Cardiac muscle cell (in vitro differentiated cells and primary cell): ENCODE measurements at places on chromosomes 1 and 21. TPM values are rescaled to one million over a fixed set of nuclear protein-coding genes. Genes with fewer than 3 reads are reported as not detected.

The FAM78B gene
- total RNA-seq, result 0.06 and 0.32 TPM in 2 replicates

The PGLYRP4 gene
- total RNA-seq, result not detected in 2 replicates

DNA sequence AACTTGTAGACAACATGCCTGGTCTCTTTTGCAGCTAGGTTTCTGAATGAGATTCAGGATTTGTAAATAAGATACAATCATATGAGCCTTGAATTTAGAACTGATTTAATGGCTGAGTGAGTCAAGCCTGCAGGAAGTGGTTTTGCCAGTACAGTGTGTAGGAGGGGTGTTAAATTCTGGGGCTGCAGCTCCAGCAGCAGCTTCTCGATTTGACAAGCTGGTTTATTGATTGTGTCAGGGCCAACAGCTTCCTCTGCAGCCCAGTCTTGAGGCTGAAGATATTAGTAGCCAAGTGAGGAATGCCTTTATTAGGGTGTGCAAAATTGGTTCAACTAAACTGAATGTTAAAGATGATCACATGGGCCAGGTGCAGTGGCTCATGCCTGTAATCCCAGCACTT, 11.5 kb upstream of the PLA2G5 start:
- no peaks in the 10 kb centered on the region for H3K4me1 ChIP-seq
- H3K36me3 ChIP-seq, result no peaks in the 10 kb centered on the region
- no peak for DNase-seq
- no peak overlapping the region for H3K27ac ChIP-seq
- H3K27me3 ChIP-seq, result no peaks in the 10 kb centered on the region

DNA sequence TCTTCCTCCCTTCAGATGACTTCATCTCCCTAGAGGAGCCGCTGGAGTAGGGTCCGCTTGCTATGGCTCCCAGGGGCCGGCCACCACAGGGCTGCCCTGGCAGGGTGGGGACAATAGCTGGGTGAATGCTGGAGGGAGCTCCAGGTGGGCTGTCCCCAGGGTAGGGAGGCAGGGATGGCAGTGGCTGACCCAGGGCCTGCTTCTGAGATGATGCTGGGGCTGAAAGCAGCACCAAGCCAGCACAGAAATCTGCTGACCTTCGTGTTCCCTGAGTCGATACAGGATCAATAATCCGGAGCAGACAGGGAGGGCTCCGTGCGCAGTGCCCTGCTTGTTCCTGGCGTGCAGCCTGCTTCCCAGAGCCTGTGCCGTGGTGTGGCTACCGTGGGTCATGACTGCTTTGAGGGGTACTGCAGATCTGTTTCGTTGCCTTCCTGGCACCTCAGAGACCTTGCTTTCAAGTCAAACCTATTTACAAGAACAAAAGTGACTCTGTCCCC, 34.0 kb downstream of the TFF3 start:
- no peak overlapping the region for H3K27ac ChIP-seq
- H3K36me3 ChIP-seq, result no peaks in the 10 kb centered on the region
- DNase-seq, result no peak
- no peak overlapping the region for H3K4me3 ChIP-seq
- H3K27me3 ChIP-seq, result no peaks in the 10 kb centered on the region

DNA sequence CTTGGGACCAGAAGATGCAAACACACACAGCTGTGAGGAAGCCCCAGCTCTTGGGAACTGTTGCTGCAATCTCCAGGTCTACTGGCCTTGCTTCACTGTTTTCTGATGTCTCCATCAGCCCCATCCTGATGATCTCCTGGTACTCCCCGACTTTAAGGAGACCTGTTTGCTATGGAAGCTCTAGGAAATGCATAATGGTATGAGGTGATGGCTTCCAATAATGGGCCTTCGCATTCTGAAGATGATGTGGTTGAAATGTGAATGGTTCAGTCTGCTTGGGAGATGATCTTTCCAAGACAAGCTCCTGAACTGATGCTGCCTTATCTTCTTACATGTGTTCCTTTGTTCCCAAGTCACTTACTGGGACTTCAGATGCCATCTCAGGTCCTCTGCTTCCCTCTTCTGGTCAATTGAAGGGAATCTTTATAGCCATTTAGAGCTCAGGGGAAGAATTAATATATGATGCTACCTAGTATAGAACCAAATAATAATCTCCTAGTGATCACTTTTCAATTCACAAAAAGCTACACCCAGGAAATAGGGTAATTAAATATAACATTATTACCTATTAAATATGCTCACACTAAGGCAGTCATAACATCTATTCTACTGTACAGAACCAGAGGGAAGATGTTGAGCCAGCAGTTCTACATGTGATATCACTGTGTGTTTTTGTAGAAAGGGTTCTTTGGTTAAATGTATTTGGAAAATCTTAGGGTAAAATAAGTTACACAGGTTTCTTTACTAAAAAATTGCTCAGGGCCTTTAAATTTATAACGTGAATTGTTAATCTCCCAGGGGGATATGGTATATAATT, 73.9 kb upstream of the VTCN1 start:
- no peaks in the 10 kb centered on the region for H3K36me3 ChIP-seq

DNA sequence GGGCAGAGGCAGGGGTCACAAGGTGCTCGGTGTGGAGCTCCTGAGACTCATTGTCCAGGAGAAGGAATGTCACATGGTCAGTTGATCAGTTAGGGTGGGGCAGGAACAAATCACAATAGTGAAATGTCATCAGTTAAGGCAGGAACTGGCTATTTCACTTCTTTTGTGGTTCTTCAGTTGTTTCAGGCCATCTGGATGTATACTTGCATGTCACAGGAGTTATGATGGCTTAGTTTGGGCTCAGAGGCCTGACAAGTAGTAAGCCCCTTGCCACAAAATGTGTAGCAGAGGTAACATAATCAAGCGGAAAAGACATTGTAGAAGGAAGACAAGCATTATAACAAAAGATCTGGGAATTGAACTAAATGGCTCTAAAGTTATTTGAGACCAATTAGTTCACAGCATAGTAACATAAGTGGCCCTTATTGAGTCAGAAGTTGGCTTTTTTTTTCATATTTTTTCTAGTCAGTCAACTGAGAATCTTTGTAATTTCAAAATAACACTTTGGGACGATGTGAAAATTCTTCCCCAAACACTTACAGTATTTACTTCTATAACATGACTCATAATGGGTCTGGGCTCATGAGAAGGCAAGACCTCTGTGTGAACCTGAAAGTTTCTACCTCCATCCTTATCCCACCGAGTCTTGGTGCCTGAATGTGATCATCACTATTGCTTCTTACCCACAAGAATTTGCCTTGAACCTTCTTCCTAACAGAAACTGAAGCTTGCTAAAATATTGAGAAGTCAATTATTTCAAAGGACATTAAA, 137.0 kb upstream of the DPT start:
- H3K4me1 ChIP-seq, result no peaks in the 10 kb centered on the region
- H3K4me3 ChIP-seq, result no peak overlapping the region
- no peak overlapping the region for H3K27ac ChIP-seq
- no peaks in the 10 kb centered on the region for H3K36me3 ChIP-seq
- no peaks in the 10 kb centered on the region for H3K27me3 ChIP-seq

The GPR89B gene
- total RNA-seq, result 8.6 and 9.4 TPM in 2 replicates

The TMPRSS15 gene
- not detected in 2 replicates for total RNA-seq

DNA sequence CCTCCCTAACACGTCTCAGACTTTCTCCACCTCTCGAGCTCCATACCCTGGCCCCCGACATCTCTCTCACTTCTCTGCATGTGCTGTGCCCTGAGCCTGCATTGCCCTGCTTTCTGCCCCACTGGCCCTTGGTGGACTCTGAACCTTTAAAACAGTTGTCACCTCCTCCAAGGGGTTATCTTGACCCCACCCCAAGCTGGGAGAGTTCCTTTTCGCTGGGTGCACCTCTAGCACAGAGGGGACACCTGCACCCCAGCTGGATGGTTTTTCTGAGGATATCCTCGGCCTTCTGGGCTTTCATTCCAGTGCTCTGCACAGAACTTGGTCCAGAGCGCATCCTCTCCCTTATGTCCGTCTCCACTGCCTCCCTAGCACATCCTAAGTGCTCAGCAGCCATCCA, 4.2 kb upstream of the CDCP2 start:
- no peak overlapping the region for H3K27ac ChIP-seq
- H3K36me3 ChIP-seq, result no peaks in the 10 kb centered on the region
- no peak overlapping the region for H3K4me3 ChIP-seq
- H3K27me3 ChIP-seq, result no peaks in the 10 kb centered on the region

- no peak overlapping the region for H3K4me3 ChIP-seq
- no peak overlapping the region for H3K27ac ChIP-seq
- H3K27me3 ChIP-seq, result peaks cover 48% of the 10 kb centered on the region
Observed at GRCh38 chr1:22594396-22594795, 31.1 kb downstream of the EPHA8 start.

DNA sequence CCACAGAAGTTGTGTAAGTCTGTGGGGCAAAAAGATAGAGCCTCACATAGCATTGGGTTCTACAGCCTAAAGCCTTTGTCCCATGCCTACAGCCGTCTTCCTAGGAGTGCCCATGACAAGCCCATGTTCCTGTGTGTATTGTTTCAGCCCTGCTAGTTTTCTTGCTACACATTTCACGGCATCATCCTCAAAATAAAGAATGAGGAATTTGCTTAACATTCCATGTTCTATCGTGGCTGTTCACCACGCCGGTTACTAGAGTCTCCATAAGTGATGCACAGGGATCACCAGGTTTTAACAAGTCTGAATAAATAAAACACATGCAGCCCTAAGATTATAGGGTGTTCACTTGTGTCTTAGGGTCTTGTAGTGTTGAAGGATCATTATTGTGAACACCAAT, 87.4 kb upstream of the NGF start:
- H3K4me3 ChIP-seq, result no peak overlapping the region
- no peak for DNase-seq
- no peaks in the 10 kb centered on the region for H3K36me3 ChIP-seq
- no peaks in the 10 kb centered on the region for H3K4me1 ChIP-seq
- H3K27ac ChIP-seq, result no peak overlapping the region

The TBX19 gene
- total RNA-seq, result 1.4 and 1.5 TPM in 2 replicates

DNA sequence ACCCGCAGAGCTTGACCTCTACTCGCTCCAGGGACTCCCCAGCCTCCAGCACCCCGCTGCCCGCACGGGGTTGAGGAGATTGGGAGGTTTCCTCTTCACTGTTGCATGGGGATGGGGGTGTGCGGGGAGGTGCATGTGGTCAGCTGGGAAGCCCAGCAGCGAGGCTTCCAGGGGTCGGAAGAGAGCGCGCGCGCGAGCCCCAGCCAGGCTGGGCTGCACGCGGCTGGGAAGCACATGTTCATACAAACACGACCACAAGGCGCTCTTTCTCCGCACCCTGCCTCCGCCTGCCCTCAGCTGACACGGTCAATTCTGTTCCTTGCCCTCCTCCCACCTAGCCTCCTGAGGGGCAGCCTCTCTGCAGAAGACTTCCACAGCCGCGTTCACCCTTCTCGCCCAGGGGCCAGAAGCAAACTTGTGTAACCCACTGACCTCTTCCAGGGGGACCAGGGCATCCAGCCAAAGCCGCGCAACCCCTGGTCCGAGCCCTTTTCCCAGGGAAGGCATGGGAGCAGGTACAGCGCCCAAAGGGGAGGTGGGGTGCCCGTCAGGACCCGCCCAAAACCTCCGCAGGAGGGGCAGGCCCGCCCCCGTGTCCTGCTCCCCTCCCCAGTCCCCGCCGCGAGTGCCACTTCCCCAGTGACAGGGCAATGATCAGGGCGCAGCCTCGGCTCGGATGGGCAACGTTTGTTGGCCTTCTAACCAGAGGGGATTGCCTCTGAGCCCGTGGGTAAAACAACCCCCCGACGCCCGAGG, 1.3 kb downstream of the COL24A1 start:
- H3K4me1 ChIP-seq, result peaks cover 6% of the 10 kb centered on the region
- peaks cover 40% of the 10 kb centered on the region for H3K27me3 ChIP-seq
- DNase-seq, result peak; percentile 63
- peak overlapping the region; percentile 28 for H3K4me3 ChIP-seq

The RPTN gene
- not detected in 2 replicates for total RNA-seq

DNA sequence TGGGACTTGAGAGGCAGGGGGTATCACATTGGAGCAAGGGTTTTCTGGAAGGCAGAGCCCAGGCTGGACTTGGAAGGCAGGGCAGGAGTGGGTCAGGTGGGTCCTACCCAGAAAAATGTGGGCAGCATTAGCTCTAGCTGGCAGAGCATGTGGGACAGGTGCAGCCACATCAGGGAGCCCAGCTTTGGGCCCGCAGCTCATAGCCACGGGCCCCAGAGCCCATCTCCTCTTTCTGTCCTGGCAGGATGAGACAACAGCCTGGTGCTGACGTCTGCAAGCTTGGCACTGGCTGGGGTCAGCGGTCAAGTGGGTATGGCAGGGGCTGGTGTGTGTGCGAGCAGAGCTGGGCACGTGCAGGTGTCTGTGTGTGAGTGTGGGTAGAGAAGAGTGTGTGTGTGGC, 154.7 kb downstream of the GRIK3 start:
- no peaks in the 10 kb centered on the region for H3K36me3 ChIP-seq
- no peaks in the 10 kb centered on the region for H3K27me3 ChIP-seq
- DNase-seq, result no peak

DNA sequence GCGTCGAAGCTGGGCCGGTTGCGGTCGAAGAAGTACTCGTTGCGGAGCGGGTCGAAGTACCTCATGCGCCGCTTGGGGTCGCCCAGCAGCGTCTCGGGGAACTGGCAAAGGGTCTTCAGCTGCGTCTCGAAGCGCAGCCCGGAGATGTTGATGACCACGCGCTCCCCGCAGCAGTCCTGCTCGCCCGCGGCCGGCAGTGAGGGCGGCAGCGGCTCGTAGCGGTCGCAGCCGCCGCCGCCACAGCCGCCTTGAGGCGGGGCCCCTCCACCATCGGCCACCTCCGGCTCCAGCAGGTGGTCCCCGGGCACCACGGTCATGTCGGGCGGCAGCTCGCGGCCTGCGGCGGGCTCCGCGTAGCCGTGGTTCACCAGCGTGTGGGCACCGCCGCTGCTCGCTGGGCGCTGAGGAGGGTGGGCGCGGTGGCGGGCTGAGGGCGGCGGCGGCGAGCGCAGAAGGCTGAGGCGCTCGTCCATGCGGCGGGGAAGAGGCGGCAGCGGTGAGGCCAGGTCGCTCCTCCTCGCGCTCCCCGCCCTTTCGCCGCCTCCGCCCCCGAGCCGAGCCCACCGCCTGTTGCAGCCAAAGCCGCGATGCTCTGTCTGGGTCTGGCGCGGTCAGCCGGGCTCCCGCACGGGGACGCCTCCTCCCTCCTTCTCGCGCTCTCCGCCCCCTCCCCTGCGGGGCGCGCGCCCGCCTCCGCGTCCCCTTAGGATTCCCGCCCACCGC, at the start of gene KCNA3:
Gene KCNA3, minus strand, starts transcription at position 604 of the 723 bp plus-strand sequence. Its CDS starts 131 bp downstream, at position 473.
- H3K27me3 ChIP-seq, result peaks cover 88% of the 10 kb centered on the region
- H3K36me3 ChIP-seq, result no peaks in the 10 kb centered on the region
- peak; percentile 65 for DNase-seq
- H3K4me1 ChIP-seq, result no peaks in the 10 kb centered on the region

DNA sequence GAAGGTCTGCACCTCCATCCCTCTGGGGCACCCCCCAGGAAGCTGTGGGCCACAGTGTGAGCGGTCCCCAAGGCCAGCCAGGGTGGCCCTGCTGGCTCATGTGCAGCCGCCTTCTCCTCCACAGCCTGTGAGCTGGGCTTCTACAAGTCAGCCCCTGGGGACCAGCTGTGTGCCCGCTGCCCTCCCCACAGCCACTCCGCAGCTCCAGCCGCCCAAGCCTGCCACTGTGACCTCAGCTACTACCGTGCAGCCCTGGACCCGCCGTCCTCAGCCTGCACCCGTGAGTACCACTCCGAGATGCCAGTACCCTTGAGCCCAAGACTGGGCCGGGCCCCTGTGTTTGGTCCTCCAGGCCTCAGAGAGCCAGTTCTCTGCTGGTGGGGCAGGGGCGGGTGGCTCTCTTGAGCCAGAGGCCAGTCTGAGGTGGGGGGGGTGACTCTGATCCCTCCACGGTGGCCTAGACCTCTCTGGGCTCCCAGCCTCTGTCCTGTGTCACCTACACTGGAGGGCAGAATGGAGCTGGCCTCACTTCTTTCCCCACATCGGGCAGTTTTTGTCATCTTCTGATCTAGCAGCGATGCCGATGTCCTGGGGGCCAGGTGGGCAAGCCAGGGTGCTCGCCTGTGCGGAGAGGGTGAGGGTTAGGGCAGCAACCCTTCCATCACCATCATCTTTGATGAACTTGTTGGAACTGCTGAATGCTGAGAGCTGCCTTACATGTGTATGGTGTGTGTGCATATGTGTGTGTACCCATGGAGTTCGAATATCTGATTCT, 23.3 kb downstream of the EPHA8 start:
- H3K27me3 ChIP-seq, result peaks cover 1% of the 10 kb centered on the region
- no peak overlapping the region for H3K27ac ChIP-seq
- H3K4me3 ChIP-seq, result no peak overlapping the region
- DNase-seq, result no peak
